Thyroid gland (tissue), 4 donors: ENCODE measurements at places on chromosomes 5 and 9.
A peak's percentile ranks its signal among the peaks of the same experiment; 100 is the strongest.

DNA sequence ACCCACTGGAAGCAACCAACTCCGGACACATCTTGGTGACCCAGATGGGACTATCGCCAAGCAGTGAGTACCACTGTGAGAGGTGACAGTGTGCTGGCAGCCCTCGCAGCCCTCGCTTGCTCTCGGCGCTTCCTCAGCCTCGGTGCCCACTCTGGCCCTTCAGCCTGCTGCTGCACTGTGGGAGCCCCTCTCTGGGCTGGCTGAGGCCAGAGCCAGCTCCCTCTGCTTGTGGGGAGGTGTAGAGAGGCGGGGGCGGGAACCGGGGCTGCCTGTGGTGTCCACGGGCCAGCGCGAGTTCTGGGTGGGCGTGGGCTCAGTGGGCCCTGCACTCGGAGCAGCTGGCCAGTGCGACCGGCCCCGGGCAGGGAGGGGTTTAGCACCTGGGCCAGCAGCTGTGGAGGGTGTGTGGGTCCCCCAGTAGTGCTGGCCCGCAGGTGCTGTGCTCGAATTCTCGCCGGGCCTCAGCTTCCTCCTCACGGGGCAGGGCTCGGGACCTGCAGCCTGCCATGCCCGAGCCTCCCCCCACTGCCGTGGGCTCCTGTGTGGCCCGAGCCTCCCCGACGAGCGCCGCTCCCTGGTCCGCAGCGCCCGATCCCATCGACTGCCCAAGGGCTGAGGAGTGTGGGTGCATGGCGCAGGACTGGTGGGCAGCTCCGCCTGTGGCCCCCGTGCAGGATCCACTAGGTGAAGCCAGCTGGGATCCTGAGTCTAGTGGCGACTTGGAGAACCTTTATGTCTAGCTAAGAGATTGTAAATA lies 78.5 kb upstream of the PLPP1 start:
- H3K27me3 ChIP-seq, result no peaks in the 10 kb centered on the region
- peaks cover 5% of the 10 kb centered on the region for H3K4me1 ChIP-seq
- H3K4me3 ChIP-seq, result no peak overlapping the region
- H3K27ac ChIP-seq, result no peak overlapping the region
- no peak for DNase-seq

DNA sequence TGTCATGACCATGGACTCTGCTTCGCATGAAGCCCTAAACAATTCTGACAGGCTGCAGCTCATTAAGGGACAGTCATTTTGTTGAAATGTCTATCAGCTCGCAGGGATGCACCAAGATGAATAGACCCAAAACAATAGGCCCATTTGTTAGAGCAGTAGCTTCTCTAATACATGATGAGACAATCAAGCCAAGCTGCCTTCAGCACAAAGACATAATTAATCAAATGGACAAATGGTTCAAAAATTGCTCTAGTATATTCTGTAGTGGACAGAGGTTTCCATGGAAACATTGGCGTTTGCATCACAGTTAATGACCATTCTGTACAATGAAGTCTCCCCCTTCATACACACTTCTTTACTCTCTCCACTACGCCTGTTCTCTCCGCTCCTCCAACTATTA lies 274.6 kb downstream of the ANXA1 start:
- H3K4me3 ChIP-seq, result no peak overlapping the region
- H3K27me3 ChIP-seq, result no peaks in the 10 kb centered on the region
- no peaks in the 10 kb centered on the region for H3K36me3 ChIP-seq
- no peaks in the 10 kb centered on the region for H3K4me1 ChIP-seq

GRCh38 chr5:170524576-170524975 lies 20.8 kb downstream of the KCNIP1 start:
- H3K36me3 ChIP-seq, result no peaks in the 10 kb centered on the region
- no peak overlapping the region for H3K4me3 ChIP-seq
- no peak overlapping the region for H3K27ac ChIP-seq
- H3K4me1 ChIP-seq, result peaks cover 11% of the 10 kb centered on the region

DNA sequence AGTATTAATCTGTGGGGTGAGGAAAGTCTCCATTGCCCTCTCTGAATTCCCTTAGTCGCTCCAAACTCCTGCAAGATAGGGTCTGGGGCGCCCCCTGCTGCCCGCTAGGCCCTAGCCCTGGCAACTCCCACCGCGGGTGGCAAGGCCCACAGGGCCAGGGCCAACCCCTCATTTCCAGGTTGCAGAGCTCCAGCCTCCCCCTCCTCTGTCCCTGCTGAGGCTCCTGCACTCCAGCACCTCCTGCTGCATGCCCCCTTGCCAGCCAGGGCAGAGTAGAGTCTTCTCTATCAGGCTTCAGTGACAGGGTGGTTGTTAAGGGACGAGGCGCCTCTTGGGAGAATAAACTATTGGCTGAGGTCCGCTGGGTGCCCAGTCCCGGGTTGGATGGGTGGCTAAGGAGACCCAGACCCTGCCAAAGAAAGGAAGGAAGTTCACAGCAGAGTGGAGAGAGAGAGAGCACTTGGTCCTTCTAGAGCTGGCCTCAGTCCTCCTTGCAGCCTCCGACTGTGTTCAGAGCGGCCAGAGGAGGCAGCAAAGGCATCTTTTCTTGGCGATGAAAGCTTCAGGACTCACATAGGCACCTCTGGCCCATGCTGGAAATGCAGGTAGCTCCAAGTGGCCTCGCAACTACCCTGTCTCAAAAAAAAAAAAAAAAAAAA lies 45.6 kb downstream of the SAR1B start:
- no peak overlapping the region for H3K4me3 ChIP-seq
- DNase-seq, result peak; percentile 84
- H3K4me1 ChIP-seq, result peaks cover 21% of the 10 kb centered on the region
- no peaks in the 10 kb centered on the region for H3K36me3 ChIP-seq
- H3K27me3 ChIP-seq, result no peaks in the 10 kb centered on the region
- H3K27ac ChIP-seq, result no peak overlapping the region

GRCh38 chr5:115324021-115324420 lies 27.6 kb upstream of the CCDC112 start:
- no peak for DNase-seq
- no peaks in the 10 kb centered on the region for H3K4me1 ChIP-seq
- H3K36me3 ChIP-seq, result no peaks in the 10 kb centered on the region
- H3K4me3 ChIP-seq, result no peak overlapping the region
- no peak overlapping the region for H3K27ac ChIP-seq
